ENCODE measurements at places on chromosomes 4 and X.

GRCh38 chrX:115642311-115642710, 81.3 kb downstream of the PLS3 start:
- DNase-seq, result no peak

GRCh38 chrX:68685685-68686084, 38.2 kb downstream of the STARD8 start:
- no peak for DNase-seq

GRCh38 chr4:18957716-18958115, 936.2 kb upstream of the LCORL start:
- no peak for DNase-seq

- no peak for DNase-seq
Observed at GRCh38 chr4:168095776-168096406, 3.6 kb downstream of the ANXA10 start.

DNA sequence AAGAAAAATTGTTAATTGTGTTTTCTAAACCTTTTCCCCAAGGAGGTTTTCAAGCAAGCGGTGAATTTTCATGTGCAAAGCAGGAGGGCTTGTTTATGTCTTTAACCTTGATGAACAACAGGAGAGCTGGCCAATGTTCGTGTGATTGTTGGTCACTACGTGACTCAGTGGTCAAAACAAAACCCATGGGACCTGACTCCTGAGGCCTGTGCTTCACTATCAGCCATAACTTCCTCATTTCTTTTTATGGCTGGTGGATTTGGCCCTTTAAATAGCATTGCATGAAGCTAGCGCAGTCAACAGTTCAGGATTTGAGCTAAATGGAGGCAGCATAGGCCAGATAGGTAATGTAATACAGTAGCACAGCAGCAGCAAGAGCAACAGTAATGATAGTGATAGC, 80.5 kb downstream of the MID1IP1 start:
- no peak for DNase-seq

- DNase-seq, result no peak
Observed at GRCh38 chr4:106056914-106057313, 161.6 kb downstream of the NPNT start.

- no peak for DNase-seq
Observed at GRCh38 chrX:107530141-107530540, 80.7 kb downstream of the FRMPD3 start.

DNA sequence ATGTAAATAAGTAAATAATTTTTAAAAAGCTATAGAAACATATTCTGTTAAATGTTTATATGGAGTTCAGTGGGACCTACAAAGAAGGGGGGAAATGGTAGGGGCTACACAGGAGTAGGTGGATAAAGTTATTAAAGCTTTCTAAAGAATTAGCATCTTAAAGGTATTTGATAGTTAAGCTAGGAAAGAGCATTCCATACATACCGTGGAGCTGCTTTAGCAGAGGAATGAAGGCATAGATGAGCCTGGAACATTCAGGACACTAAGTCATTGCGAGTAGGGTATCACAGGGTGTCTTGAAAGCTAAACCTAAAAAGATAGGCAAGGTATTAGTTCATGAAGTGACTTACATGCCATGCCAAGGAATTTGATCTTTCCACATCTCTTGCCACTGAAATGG, 60.4 kb downstream of the SLC10A6 start:
- no peak for DNase-seq

DNA sequence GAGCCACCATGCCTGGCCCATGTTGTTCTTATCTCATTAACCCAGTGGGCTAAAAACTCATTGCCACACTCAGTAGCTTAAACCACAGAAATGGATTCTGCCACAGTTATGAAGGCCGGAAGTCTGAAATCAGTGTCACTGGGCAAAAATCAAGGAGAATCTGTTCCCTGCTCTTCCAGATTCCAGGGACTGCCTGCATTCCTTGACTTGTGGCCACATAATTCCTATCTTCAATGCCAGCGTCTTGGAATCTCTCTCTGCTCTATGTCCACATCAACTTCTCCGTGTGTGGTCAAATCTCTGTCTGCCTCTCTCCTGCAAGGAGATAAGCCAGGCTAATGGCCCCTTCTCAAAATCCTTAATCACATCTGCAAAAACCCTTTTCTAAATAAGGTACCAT, 4.1 kb upstream of the WFS1 start:
- no peak for DNase-seq

DNA sequence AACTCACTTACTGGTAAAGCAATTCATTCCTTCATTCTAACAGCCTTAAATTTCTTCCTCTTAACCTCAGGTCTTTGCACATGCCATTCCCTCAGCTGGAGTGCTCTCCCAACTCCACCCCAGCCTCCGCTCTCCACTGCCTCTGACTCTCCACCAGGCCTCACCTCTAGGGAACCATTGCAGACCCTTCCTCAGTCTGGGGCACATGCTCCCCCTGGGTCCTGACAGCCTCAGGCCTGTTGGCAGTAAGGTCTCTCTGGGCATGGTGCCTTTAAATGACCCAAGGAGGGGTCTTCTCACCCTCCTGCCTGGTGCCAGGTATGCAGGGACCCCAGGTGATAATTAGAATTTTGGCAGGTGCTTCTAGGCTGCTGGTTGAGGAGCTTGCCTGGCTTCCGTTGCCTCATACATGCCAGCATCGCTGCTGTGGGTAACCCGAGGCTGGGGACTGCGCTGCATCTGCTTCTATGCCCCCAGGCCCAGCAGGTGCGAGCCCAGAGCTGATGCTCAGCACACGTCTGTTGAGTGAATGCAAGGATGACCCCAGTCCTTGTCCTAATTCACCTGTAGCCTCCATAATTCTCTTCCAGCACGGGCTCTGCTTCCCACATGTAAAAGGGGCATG, 27.5 kb upstream of the GPR78 start:
- no peak for DNase-seq

- no peak for DNase-seq
Observed at GRCh38 chrX:31319586-31319985, 247.7 kb upstream of the FTHL17 start.

- DNase-seq, result no peak
Observed at GRCh38 chr4:16659079-16659478, 239.4 kb downstream of the LDB2 start.

DNA sequence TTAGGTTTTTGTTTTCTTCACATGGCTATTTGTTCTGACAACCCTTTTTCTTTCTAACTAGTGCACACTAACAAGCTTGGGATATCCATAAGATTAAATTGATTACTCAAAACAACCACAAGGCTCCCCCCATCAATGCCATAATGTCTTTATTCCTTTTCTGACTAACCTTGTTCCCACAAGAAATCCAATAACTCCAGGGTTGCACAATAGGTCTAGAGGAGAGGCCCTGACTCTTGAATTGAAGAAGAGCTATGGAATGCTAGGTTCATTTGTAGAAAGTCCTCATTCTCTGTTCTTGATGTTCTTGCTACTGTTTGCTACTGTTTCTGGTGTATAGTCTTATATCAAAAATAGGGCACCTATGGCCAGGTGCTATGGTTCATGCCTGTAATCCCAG, 71.0 kb downstream of the PRRG1 start:
- DNase-seq, result no peak

- no peak for DNase-seq
Observed at GRCh38 chrX:150958177-150958576, 25.0 kb upstream of the HMGB3 start.

- no peak for DNase-seq
Observed at GRCh38 chrX:43808231-43808630, 74.0 kb downstream of the MAOB start.

- no peak for DNase-seq
Observed at GRCh38 chr4:4631150-4631549, 89.3 kb upstream of the STX18 start.

DNA sequence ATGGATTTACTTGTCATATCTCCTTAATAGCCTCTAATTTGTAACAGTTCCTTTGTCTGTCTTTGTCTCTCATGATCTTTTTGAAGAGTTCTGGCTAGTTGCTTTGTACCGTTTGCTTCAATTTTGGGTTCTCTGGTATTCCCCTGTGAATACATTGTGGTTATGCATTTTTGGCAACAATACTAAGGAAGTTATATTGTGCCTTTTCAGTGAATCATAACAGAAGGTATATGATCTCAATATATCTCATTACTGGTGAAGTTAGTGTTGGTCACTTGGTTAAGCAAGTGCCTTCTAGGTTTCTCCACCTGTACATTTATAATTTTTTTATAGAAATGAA, 48.6 kb downstream of the DCLK2 start:
- DNase-seq, result no peak

- no peak for DNase-seq
Observed at GRCh38 chr4:181030961-181031360, 1212.2 kb upstream of the TENM3 start.

DNA sequence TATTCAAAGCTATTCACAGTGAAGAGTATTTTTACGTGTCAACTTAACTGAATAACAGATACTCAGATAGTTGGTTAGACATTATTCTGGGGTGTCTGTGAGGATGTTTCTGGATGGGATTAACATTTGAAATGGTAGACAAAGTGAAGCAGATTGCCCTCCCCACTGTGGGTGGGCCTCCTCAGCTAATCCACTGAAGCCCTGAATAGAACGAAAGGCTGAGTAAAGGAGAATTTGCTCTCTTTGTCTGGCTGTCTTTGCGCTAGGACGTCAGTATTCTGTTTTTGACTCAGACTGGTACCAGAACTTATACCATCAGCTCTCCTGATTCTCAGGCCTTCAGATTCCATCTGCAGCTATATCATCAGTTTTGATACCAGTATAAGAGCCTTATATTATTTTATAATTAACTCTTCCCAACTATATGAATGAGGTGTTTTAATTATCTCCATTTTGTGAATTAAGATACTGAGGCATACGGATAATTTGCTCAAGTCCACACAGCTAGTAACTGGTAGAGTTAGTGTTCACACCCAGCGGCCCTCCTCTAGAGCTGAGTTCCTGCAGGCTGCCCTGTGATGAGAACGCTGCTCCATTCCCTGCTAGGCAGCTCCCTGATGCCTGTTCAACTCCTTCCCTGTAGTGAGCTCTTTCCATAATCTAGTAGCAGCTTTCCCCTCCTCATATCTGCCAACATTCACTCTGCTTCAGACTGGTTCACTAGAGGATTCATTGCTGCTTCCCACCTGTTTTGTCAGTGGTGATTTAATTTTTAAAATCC, 87.5 kb downstream of the RBM46 start:
- no peak for DNase-seq

DNA sequence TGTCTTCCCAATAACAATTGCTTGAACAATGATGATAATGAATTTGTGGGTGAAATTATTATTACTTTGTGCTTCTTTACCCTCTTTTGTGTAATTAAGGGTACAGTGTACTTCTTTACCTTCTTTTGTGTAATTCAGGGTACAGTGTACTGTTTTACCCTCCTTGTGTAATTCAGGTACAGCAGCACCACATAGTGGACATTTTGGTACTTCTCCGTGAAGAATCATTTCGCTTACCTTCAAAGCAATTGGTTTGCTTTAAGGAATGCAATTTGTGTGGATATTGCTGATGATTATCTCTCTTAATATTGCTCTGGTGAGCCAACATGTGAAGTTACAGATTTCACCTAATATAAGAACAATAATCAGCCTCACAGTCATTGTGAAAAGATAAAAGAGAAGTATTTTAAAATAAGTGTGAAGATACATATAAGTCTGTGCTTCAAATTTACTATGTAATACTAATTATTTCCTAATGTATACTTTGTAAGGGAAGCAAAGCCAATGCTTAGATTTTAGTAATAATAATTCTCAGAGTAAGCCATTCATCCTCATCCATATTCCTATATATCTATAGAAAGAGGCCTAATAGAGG, 27.2 kb upstream of the SEC24B start:
- peak; percentile 47 for DNase-seq

GRCh38 chr4:122479935-122480416, 23.5 kb upstream of the IL2 start:
- no peak for DNase-seq

GRCh38 chr4:116070283-116070682, 956.9 kb upstream of the NDST4 start:
- DNase-seq, result no peak

GRCh38 chr4:124181039-124181438, 531.5 kb downstream of the ANKRD50 start:
- DNase-seq, result no peak

DNA sequence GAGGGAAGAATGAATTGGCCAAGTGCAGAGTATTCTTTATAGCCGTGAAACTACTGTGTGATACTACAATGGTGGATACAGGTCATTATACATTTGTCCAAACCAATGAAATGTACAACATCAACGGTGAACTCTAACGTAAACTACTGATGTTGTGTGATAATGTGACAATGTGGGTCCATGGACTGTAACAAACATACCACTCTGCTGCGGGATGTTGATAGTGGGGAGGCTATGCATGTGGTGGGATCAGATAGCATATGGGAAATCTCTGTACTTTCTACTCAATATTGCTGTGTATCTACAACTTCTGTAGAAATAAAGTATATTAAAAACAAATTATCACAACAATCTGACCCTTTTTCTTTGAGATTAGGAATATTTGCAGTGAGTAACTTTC, 101.1 kb downstream of the TEX13C start:
- no peak for DNase-seq

- no peak for DNase-seq
Observed at GRCh38 chrX:39720945-39721344, 376.8 kb downstream of the BCOR start.

All from D341Med (cell line).